Stimulated activated CD4-positive, alpha-beta T cell treated with anti-CD3 and anti-CD28 coated beads, Interleukin-15, amount 100 ng/mL, for 1 hour (primary cell): ENCODE measurements at places on chromosomes 6 and 20.

DNA sequence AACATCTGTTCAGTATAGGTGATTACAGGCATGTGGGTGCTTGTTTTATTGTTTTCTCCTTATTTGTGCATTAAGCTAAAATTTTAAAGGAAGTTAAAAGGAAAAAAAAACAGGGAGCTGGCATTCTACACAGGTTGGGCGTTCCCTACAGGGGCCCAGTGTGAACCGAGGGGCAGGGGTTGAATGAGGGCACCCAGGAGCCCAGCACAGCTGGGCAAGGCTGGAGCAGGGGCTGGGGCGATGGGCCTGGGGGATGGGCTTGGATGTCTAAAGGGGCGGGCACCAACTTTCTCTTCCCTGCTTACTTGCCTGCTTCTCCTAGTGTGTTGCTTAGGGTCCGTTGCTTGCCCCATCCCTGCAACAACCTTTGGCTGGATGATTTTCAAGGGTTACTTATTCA lies 230.2 kb upstream of the RNF24 start:
- DNase-seq: no peak

DNA sequence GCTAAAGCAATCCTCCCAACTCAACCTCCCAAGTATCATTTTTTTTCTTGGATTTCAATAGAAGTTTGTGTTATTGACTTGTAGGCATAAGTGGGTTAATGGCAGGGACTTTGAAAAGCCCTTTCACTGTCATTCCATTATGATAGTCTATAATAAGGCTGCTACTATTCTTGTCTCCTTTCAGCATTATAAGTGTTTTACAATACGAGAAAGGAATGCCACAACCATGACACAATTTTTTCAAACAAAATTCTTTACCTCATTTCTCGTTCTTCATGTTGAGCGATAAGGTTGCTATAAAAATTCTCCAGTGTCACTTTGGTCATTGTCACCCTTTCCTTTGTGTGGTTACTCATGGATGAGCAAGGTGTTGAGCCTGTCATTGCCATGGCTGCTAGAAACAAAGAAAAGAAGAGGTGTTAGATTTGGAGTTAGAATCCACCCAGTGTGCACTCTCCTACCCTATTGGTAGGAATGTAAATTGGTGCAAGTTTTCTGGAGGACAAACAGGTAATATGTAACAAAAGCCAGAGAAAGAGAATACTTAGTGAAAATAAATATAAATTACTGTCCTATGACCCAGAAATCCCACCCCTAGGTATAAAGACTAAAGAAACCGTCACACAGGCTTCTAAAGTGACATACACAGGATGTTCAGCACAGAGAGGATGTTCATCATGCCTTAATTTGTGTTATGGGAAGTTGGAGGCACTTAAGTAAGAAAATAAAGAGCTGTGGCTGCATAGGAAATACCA lies 7.3 kb downstream of the STK38 start:
- DNase-seq: no peak

GRCh38 chr6:113277111-113277510 lies 580.0 kb upstream of the MARCKS start:
- no peak for DNase-seq

GRCh38 chr6:10403385-10404106 lies 11.3 kb downstream of the TFAP2A start:
- DNase-seq: no peak

DNA sequence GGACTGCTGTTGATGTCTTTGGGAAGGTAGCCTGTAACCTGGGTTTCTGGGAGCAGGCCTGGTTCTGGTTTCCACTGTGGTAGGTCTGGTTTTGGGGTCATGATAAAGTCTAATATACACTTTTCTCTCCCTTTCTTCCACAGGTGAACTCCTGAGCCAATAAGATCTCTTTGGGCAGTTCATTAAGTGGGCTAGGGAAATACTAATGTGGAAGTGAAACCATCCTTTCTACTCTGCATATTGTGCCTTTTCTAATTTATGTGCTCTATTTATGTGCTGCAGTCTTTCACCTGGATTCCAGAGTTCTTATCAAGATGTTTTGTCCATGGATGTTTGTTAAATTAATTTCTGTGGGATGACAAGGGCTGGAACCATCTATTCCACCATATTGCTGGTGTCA lies 165.7 kb upstream of the PTPRK start:
- DNase-seq: no peak

DNA sequence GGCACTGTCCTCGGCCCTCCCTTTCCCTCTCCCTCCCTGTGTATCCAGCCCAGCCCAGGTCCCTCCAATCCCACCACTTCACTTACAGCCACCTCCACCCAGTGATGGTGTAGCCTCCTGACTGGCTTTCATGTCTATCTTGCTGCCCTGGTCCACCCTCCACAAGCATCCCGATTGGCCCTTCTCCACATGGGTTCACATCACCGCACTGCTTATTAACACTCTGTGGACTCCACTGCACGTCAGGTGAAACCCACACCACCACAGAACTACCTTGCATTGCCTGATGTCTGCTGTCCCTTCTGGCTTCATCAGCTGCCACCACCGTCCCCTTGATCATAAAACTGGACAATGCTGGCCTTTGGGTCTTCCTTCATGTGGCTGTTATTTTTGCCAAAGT lies 220.4 kb upstream of the ARID1B start:
- no peak for DNase-seq

- DNase-seq: no peak
Observed at GRCh38 chr6:27059621-27060425, 187.7 kb upstream of the PRSS16 start.

- no peak for DNase-seq
Observed at GRCh38 chr20:52004018-52004417, 187.6 kb downstream of the ZFP64 start.

GRCh38 chr6:25404693-25405169 lies 125.6 kb downstream of the CARMIL1 start:
- no peak for DNase-seq

DNA sequence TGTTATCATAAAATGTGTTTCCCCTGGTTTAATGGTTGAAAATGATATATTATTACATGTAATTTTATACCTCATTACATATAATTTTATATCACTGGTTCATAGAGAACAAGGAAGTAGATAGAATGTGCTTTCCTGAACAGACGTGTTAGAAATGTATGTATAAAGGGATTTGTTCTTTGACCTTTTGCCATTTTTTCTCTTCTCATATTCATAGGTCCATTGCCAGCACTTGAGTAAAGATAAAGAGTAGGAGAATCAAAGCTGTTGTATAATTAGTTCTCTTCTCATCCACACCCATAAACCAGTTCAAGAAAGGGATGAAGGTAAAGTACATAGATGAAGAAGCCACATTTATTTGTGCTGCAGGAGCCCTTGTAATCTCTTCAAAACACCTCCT lies 46.7 kb downstream of the RNF217 start:
- no peak for DNase-seq

DNA sequence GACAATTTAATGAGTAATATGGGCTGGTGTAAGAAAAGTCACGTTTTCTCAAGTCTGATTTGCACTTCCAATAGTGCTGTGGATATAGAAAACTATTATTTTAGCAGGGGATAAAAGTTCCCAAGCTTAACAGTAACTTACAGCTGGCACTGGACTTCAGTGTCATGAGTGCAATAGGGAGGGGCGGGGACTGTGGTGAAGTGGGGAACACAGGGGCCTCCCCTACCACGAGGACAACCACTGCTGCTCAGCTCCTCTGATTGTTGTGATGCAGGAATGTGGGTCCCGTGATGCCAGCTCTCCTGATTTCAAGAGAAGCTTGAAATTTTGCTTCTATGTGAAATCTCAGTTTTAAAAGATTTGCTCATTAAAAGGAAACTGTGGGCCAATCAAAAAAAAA lies 24.0 kb downstream of the SLC13A3 start:
- no peak for DNase-seq

DNA sequence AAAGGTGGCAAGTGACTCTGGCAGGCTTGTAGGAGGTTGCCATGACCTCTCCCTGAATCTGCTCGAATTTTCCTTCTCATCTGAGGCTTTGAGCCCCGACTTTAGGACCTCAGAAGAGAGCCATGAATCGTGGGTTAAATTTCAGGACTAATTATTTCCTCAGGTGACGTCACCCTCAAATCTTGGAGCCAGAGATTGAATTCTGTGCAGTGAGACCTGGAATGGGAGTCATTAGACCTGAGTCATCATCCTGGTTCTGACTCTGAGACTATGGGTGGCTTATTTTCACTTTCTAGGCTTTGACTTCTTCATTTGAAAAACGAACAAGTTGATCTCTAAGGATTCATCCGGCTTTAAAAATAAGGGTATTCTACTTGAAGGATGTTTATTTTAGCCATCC lies 48.5 kb upstream of the PDYN start:
- no peak for DNase-seq

DNA sequence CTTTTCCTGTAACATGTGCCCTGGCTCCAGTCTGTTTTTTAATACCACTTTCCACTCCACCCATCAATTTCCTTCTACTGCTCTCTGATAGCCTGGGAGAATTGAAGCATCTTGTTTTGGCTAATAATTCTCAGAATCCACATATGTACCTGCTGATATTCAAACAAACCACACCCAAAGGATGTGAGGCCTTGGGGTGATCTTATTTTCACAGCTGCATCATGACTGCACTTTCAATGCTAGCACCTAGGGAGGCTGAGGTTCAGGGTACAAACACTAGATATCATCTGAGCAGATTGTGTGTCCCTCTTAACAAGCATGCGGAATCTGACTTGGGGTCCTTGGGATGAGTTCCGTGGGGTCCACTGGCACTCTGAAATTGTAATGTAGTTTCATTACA lies 12.7 kb downstream of the FNDC1 start:
- DNase-seq: no peak

DNA sequence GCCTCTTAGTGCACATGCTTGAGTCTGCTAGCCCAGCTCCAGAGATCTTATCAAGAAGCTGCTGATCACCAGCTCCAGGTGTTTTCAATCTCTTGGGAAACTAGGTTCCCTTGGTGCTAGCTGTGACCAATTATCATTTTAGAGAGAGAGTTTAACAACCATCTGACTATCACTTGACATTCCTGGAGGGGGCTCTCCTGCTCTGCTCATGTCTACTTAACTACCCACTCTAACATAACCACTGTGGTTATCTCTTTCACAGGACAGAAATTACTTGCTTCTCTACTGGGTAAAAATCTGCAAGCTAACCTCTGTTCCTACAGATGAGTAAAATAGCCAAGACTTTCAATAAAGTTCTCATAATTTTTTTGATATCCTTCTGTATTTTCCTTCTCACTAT lies 823.4 kb upstream of the GJE1 start:
- DNase-seq: no peak

- no peak for DNase-seq
Observed at GRCh38 chr6:14499841-14500240, 382.3 kb downstream of the CD83 start.

DNA sequence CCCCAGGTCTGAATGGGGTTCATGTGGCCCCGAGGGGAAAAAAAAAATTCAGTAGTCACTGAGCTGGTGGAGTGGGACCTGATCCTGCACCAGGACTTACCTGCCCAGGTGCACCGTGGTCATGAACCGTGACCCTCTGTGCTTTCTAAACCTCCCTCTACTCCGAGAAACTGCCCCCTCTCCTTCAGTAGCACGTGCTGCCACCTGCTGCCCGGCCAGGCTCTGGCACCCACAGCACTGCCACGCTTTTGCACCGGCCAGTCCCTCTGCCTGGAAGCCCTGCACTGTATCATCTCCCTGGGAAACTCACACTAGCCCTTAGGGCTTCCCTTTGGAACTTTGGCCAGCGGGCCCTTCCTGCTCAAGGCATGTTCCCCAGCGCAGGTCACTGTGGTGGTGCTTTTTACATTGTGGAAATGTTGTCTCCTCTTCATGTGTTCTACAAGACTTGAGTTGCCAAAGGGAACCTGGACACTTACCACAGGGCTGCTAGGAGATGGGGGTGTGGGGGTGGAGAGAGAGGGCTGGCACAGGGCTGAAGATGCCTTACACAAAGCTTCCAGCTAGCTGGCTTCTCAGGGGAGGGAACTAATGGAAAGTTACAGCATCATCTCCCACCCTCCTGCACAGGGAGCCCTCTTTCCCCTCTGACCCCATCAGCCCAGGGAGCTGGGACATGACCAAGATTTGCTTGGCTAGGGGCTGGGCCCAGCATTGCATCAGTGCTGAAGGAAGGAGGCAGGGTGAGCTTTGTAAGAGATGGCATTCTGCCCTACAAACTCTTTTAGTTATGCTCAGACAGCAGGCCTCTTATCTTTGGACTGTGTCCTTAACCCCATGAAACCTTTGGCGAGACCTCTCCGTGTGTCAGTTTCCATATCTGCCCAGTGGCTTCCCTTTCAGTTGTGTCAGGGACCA lies 2.5 kb upstream of the PTPRT start:
- no peak for DNase-seq

- DNase-seq: no peak
Observed at GRCh38 chr6:91653076-91653723, 1066.3 kb upstream of the MAP3K7 start.

GRCh38 chr6:10854922-10855632 lies 16.7 kb upstream of the MAK start:
- DNase-seq: no peak

GRCh38 chr6:159595173-159595572 lies 97.9 kb downstream of the SOD2 start:
- no peak for DNase-seq

GRCh38 chr20:64101731-64102621 lies 5.4 kb downstream of the NPBWR2 start:
- peak; percentile 62 for DNase-seq

- no peak for DNase-seq
Observed at GRCh38 chr6:57224769-57225515, 2.8 kb upstream of the RAB23 start.

- no peak for DNase-seq
Observed at GRCh38 chr6:15336900-15337560, 91.2 kb downstream of the JARID2 start.

DNA sequence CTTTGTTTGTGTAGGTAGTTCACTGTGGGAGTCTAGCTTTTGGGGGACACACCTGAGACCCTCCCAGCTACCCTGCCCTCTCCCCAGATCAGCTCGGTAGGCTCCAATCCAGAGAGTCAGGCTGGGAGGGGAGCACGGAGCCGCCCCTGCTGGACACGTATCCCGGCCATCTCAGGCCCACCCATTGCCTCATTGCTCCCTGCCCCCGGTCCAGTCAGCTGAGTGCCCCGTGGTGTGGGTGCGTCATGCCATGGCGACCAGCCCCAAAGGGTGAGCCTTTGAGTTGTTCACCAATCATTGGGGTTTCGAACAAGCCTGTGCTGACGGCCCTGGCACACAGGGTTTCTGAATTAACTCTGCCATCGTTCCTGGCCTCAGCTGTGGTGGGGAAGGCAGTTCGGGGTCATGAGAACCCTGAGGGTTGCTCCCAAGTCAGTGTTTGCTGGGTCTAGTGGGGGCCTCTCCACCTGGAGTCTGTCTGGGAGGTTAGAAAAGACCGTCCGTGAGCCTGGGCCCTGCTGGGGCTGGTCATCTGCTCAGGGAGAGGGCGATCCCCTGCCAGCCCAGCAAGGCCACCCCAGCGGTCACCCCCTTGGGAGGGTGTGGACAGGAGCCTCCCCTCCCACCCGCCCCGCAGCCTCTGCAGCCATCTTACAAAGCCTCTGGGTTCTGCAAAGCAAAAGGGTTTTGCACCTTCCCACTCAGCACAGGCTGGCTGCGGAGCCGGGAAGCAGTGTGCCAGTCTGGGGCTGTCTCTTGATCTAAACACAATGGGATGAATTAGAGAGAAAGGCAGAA lies 34.5 kb downstream of the NTSR1 start:
- DNase-seq: no peak

GRCh38 chr6:158548418-158549161 lies 11.3 kb upstream of the TMEM181 start:
- no peak for DNase-seq

GRCh38 chr6:80488190-80488589 lies 381.7 kb downstream of the BCKDHB start:
- no peak for DNase-seq

GRCh38 chr20:63501818-63502670 lies 3.2 kb upstream of the EEF1A2 start:
- no peak for DNase-seq
